ENCODE measurements at places on chromosomes 7 and 10.

DNA sequence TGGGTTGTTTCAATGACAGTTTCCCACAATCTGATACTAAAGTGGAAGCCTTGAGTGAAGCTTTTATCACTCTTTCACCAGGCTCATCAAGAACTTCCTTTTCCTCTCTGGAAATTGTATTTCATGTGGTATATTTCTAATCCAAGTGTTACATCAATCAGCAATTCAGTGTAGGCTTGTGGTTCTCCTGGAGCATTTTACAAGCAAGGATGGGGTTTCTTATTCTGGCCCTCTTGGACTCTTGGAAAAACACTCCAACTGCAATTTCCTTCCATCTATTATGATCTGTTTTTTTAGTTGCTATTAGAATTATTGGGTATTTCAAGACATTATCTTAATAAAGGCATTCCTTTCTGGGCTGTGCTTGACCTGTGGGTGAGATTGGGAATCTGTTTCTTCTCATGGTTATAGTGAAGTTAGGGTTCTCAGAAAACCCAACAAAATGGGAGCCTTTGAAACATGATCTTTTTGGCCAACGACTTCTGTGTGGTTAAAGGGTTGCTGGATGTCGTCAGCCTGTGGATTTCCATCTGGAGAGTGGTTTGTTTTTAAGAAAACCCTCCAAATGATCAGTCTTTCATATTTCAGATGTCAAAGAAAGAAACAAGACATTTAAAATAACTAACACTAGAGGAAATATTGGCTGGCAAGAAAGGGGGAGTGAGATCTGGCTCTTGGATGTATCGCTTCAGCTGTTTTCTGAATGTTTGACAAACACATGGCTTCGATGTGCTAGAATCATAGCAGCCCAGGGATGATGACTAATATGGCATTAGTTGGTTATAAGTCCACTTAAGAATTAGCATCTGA is 540.2 kb downstream of the LRMDA start:
- no peak for DNase-seq

DNA sequence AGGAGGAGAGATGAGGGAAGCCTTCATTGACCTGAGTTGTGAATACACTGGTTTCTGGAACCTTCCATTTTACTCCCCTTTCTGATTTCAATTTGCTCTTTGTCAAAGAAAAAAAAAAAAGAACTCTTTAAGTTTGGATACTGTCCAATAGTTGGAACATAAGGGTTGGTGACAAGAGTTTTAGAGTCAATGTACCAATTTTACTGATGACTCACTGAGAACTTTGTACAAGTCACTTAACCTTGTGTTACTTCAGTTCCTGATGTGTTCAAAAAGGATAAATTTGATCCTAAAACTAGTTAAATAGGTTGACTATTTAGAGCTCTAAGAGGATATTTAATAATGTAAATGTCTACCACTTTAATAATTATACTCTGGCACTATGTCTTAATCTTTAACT is 4.1 kb upstream of the CDK14 start:
- no peak for DNase-seq

GRCh38 chr10:103768345-103768744 is 87.0 kb downstream of the SH3PXD2A start:
- peak; percentile 16 for DNase-seq

DNA sequence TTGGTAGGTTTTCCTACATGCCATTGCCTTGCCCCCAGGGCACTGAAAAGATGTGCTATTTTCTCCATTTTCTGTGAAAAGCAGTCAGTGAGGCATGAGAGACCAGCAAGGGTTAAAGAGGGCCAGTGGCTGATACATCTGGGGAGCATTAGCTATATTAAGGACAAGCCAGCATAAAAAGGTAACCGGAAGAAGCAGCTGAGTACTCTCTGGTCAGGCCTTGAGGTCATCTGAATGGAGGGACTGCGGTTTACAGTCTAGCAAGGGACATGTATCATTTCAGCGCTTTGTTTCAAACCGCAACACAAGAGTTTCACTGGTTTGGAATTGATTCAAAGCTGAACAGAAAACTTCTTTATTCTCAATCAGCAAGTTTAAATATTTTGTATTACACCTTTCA is 120.4 kb downstream of the EPDR1 start:
- DNase-seq, result no peak

GRCh38 chr10:24376731-24377130 is 167.8 kb downstream of the KIAA1217 start:
- no peak for DNase-seq

DNA sequence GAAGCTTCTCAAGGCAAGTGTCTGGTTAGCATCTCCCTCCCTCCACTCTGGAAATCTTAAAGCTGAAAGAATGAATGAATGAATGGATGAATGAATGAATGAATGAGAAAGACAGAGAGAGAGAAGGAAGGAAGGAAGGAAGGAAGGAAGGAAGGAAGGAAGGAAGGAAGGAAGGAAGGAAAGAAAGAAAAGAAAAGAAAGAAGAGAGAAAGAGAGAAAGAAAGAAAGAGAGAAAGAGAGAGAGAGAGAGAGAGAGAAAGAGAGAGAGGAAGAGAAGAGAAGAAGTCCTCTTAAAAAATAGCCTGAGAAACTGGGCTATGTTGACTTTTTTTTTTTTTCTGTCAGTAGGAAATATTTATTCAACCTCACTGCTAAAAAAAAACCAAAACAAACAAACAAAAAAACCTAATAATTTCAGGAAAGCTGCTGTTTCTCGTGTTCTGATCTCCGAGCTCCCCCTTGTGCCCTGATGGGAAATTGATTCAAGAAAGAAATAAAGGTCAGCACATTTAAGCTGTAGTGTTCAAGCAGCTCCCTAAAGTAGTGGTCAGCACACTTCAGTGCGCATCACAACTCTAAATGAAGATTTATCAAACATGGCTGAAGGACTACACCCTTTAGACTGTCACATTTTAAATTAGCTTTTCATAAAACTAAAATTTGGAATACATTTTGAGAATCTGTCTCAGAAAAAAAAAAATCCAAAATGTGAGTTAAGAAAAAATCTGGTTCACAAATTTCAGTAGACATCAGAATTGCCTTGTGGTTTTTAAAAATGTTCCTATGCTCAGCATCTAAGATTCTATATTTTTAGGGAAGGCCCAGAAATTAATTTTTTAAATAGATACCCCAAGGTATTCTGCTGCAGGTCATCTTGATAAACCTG is 154.3 kb downstream of the ELAPOR2 start:
- DNase-seq, result no peak

GRCh38 chr10:98041352-98042043 is 11.1 kb upstream of the CRTAC1 start:
- no peak for DNase-seq

GRCh38 chr7:138892006-138892630 is 89.1 kb downstream of the KIAA1549 start:
- no peak for DNase-seq

- DNase-seq, result no peak
Observed at GRCh38 chr7:95686109-95686508, 86.2 kb upstream of the DYNC1I1 start.

GRCh38 chr10:77512219-77512578 is 125.4 kb downstream of the KCNMA1 start:
- DNase-seq, result no peak

- no peak for DNase-seq
Observed at GRCh38 chr10:132185601-132186487, 904 bp upstream of the DPYSL4 start.
